Stimulated activated CD8-positive, alpha-beta memory T cell treated with anti-CD3 and anti-CD28 coated beads, Interleukin-7, amount 100 ng/mL, for 1 hour (primary cell): ENCODE measurements at places on chromosomes 6 and 20.
A peak's percentile ranks its signal among the peaks of the same experiment; 100 is the strongest.

GRCh38 chr20:9490161-9490560 is 24.2 kb upstream of the LAMP5 start:
- no peak for DNase-seq

- no peak for DNase-seq
These were observed 33.5 kb upstream of the TSPYL1 start for GRCh38 chr6:116313101-116313776.

DNA sequence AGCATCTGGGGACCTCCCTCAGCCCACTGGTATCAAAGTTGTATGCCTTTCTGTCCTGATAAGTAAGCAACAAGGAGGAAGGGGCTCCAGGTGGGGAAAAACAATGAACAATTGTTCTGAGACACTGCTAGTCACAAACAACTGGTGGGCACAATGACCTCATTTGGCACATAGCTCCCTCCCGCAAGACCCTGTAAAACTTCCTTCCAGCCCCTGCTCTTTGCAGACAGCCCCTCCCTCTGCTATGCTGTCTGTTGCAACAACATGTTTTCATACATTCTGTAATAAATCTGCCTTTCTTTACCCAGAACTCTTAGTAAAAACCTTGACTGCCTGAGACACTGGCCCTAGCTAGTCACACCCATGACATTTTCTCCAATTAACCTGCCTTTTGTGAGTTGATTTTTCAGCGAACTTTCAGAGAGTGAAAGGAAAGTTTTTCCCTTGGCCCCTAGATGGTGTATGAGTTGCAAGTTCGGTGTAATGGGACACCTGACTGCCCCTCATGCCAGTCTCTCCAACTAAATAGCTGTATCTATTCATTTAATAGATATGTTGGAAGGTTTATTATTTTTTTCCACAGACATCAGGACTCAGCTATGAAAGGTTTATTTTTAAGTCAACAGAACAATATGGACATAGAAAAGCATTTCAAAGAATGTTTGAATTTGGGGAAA is 142.3 kb upstream of the SLC22A16 start:
- DNase-seq = no peak

GRCh38 chr6:167568407-167569024 is 243.6 kb downstream of the TTLL2 start:
- DNase-seq = no peak

DNA sequence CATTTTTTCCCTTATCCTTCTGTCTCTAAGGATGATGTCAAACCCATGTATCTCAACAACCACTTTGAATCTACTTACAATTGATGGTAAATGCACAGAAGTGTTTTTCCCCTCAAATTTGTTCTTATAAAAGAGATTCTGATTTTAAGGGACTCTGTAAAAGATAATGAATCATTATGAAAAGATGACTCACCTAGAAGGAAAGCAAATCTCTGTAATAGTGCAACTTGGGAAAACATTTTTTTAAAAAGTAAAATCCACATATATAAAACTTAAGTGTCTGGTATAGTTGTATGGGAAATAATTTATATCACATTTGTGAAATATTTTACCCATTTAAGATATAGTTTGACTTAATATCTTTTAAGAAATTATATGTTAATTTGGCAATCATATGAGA is 137.0 kb downstream of the TINAG start:
- no peak for DNase-seq

DNA sequence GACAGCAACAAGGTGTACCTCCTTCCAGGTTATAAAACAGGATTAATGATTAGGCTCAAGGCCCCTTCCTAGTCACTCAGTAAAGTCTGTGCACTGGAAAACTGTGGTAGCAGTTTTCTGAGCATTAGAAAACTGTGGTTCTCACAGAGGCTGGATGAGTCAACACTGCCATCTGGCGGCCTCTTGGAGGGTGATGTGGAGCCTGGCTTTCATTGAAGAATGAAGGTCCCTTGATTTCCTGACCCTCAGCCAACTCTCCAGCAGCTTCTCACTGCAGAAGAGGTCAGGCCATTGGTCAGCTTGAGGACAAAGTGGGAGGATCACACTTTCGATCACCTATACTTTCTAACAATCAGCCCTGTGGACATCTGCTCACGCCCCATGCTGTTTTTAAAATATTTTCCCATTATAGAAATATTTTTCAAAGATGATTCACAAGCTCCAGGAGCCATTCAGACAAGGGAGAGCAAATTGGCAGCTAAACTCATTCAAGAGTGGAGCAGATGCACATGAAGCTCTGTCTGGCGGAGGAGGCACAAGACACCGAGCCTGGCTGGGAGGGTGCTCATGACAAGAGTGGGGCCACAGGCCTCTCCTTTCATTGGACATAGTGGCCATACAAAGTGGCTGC is 23.2 kb downstream of the PSMB1 start:
- peak; percentile 45 for DNase-seq

GRCh38 chr6:137723273-137724017 is 143.6 kb upstream of the TNFAIP3 start:
- DNase-seq = no peak

DNA sequence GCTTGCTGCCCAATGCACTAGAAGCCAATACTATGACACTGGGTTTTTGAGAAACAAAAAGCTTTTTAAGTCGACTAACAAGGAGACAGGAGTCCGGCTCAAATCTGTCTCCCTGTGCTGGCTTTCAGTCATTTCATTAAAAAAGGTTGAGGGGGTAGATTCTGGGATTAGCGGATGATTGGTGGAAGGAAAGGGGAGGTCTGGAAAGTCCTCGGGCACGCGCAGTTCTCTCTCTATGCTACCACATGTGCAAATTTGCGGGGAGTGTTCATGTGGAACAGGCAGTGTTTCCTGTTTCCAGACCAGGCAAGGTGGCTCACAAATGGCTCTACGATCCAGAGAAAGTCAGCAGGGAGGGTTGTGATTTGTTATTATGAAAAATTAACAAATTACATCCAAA is 89.1 kb upstream of the TOX2 start:
- no peak for DNase-seq

DNA sequence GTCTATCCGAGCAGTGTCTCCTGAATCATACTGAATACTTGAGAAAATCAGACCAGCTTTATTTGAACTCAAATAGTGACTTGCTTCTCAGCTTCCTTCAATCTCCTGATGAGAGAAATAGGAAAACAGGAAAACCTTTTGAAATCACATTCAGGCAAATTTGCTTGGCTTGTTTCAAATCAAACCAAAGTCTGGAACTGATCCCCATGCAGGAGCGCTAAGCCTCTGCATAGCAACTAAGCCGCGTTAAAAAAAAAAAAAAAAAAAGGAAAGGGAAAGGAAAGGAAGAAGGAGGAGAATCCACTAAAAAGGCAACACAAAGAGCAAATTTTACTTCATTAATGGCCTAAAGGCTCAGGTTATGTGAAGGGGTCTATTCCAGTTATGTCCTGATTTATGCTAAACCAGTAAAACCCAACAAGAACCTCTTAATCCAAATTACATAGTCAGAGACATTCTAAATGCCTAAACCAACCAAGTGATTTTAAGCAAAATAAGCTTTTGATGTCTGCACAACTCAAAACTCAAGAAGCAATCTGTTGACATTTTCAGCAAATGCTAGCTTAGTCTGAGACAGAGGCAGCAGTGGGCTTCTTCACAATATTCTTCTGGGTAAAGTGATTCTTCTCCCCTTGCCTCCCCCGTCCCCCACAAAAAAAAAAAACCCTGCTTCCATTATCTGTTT is 112.5 kb downstream of the SOBP start:
- no peak for DNase-seq

GRCh38 chr6:116461932-116462885 is 1.0 kb downstream of the CALHM6 start:
- DNase-seq = peak; percentile 14

GRCh38 chr6:147858421-147858820 is 349.9 kb downstream of the SAMD5 start:
- DNase-seq = no peak

DNA sequence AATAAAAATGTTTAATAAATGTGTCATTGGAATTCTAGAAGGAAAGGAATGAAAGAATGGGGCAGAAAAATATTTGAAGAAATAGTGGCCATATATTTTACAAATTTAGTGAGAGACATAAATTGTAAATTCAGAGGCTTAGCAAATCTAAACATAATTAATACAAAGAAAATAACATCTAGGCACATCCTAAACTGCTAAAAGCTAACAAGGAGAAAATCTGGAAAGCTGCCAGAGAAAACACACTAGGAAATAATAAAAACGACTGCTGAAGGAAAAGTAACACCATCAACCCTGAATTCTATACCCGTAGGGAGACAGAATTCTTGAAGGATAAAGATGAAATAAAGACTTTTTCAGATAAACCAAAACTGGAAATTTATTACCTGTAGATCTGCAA is 23.8 kb downstream of the CYB5R4 start:
- no peak for DNase-seq

GRCh38 chr20:14745830-14746229 is 408.4 kb upstream of the FLRT3 start:
- DNase-seq = no peak

- no peak for DNase-seq
These were observed 938 bp downstream of the WRNIP1 start for GRCh38 chr6:2765896-2766766.

- DNase-seq = no peak
These were observed 7.7 kb downstream of the NRN1 start for GRCh38 chr6:5998711-5999687.

DNA sequence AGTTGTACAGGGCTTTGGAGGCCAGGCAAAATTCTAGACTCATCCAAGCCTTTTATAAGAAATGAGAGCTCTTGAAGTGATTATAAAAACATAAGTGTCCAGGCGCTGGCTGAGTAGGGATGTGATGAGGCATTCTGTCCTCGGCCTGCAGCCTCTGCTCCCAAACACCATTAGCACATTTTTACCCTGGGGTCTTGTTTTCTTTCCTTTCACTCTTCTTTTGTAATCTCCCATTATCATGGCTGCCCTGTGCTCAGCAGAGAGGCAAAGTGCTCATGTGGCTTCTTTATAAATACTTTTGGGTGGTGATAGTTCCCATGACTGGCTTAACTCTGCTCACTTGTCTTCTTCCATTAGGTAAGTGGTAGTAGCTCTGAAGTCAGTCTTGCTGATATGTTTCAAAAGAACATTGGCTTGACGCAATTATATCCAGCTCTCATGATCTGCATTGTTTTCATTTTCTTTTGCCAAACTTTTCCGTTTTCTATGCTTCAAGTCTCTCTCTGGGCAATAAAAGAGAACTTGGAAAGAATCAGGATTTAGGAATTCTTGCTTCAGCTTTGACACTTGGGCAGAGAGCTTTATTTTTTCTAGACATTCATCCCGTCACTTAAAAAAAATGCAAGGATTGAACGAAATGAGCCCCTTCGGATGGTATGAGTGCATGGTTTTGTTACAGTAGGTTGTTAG is 61.1 kb downstream of the CAP2 start:
- DNase-seq = no peak

DNA sequence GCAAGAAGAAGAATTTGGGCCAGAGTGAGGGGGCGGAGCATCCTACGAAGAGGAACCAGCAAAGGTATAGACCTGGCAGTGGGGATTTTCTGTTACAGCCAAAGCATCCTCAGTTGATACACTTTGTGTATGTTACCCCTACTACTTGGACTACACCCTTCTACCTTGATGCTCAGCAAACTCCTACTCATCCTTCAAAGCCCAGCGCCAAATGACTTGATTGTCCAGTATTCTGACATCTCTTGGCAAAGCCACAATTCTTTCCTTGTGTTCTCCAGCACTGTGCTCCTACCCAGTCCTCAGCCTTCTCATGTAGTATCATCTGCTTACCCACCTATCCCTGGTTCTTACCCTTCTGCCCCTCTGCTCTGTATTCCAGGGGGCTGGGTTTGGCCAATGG is 21.7 kb upstream of the CTNNBL1 start:
- no peak for DNase-seq

- DNase-seq = no peak
These were observed 52.6 kb downstream of the THBS2 start for GRCh38 chr6:169200893-169201514.

DNA sequence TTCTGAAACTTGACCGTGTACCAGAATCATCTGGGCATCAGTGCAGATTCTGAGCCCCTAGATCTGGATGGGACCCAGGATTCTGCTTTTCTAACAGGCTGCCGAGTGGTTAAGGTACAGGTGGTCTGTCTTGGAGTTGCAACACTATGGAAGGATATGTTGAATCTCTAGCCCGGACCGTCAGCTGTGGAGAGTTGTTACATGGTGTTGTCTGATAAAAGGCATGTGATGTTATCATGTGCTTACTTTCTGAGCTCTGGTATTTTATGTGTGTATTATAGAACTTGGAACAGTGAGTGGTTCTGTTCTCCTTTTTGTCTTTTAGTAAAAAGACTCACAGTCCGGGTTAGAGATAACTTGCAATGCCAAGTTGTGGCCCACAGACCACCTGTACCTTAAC is 123.0 kb downstream of the JARID2 start:
- no peak for DNase-seq

- DNase-seq = no peak
These were observed 923 bp upstream of the ILRUN start for GRCh38 chr6:34697544-34697836.

DNA sequence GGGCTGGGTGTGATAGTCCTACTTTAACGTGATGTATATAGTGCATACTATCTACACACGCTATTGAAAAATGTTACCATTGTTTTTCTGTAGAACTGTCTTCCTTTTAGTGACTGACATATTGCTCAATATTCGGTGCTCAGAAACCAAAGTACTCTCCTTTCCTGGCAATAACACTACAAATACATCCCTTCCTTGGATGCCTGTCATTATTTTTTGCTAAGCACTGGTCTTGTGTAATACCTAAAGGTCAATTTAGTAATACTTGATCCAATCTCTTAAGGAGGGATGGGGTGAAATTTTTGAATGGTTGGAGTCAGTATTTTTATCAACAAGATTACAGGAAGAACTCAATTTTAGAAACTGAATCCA is 23.9 kb downstream of the CNR1 start:
- no peak for DNase-seq

DNA sequence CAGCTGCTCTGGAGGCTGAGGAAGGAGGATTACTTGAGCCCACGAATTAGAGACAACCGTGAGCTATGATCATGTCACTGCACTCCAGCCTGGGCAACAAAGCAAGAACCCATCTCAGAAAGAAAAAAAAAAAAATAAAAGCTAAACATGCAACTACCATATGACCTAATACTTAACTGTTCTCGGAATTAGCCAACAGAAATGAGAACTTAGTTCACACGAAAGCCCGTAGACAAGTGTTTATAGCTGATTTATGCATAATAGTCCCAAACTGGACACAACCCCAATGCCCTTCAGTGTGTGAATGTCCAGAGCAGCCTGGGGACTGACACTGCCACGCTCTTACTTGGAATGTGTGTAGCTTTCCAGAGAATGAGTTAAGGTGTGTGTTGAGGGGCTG is 211.5 kb upstream of the PROKR2 start:
- DNase-seq = no peak

GRCh38 chr6:137550535-137550934 is 56.3 kb upstream of the OLIG3 start:
- DNase-seq = no peak
